ENCODE measurements at places on chromosomes 6 and 20. TPM values are rescaled to one million over a fixed set of nuclear protein-coding genes. Genes with fewer than 3 reads are reported as not detected.

The RAMACL gene
- 0.15 TPM for total RNA-seq

The FGD2 gene
- not detected for total RNA-seq

The RSPO4 gene
- not detected for total RNA-seq

The CDH4 gene
- 0.06 TPM for total RNA-seq

The B3GALT4 gene
- 0.84 TPM for total RNA-seq

The C6orf163 gene
- 0.79 TPM for total RNA-seq

The LY6G5B gene
- total RNA-seq: 3.2 TPM

The IP6K3 gene
- 10.3 TPM for total RNA-seq

The PPIL1 gene
- 77.8 TPM for total RNA-seq

The SYCP2 gene
- total RNA-seq: not detected

The GSTA3 gene
- total RNA-seq: not detected

The KCNK17 gene
- total RNA-seq: not detected

The GLP1R gene
- total RNA-seq: not detected

The AHI1 gene
- total RNA-seq: 15.7 TPM

The SCRT2 gene
- total RNA-seq: not detected

The EIF6 gene
- 142 TPM for total RNA-seq

The HMGN4 gene
- 53.8 TPM for total RNA-seq

The TRERF1 gene
- 1.3 TPM for total RNA-seq

The PDYN gene
- total RNA-seq: not detected

The JARID2 gene
- 18.5 TPM for total RNA-seq

The DEK gene
- 129 TPM for total RNA-seq

The FILIP1 gene
- 0.08 TPM for total RNA-seq

The SMOC2 gene
- not detected for total RNA-seq

The NR2E1 gene
- 0.13 TPM for total RNA-seq

The ENPP3 gene
- total RNA-seq: 0.05 TPM

The KCNQ5 gene
- total RNA-seq: not detected

The MDFI gene
- 176 TPM for total RNA-seq

The SLC52A3 gene
- total RNA-seq: not detected

The OSTM1 gene
- total RNA-seq: 35.2 TPM

The SLC17A2 gene
- total RNA-seq: not detected

The HLA-DQA1 gene
- not detected for total RNA-seq

The IL17F gene
- total RNA-seq: not detected

The RIPPLY2 gene
- total RNA-seq: 0.06 TPM
